ENCODE measurements at places on chromosomes 2 and 18. TPM values are rescaled to one million over a fixed set of nuclear protein-coding genes. Genes with fewer than 3 reads are reported as not detected.

TLX2 gene
- total RNA-seq, result 0.40 TPM

SCYGR7 gene
- total RNA-seq, result not detected

CPO gene
- not detected for total RNA-seq

- no peak for DNase-seq
- H3K36me3 ChIP-seq, result no peaks in the 10 kb centered on the region
- no peak overlapping the region for H3K4me3 ChIP-seq
- no peaks in the 10 kb centered on the region for H3K4me1 ChIP-seq
- no peaks in the 10 kb centered on the region for H3K27me3 ChIP-seq
Measured at GRCh38 chr18:48887294-48887904, 63.4 kb downstream of the SMAD7 start.

- H3K4me3 ChIP-seq, result no peak overlapping the region
- no peak for DNase-seq
- H3K4me1 ChIP-seq, result no peaks in the 10 kb centered on the region
- H3K36me3 ChIP-seq, result no peaks in the 10 kb centered on the region
- H3K27ac ChIP-seq, result no peak overlapping the region
Measured at GRCh38 chr2:217672472-217672871, 330.3 kb downstream of the TNS1 start.

DNA sequence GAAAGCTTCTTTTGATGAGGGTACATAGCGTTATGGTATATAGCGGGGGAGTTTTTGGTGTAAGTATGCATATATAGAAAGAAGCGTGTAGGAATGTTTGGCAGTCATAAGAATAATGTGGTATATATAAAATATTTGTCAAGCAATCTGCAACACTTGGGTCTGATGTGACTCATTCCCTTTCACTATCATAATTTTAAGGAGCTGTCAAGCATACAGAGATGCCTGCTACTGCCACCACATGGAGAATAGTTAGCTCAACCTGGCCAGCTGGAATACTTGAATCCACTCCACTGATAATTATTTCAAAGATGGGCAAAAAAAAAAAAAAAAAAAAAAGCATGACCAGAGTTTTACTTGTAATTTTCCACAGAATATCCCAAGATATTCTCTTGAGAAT, 559.8 kb upstream of the REG3G start:
- DNase-seq, result no peak
- H3K4me1 ChIP-seq, result no peaks in the 10 kb centered on the region
- no peaks in the 10 kb centered on the region for H3K27me3 ChIP-seq
- no peaks in the 10 kb centered on the region for H3K36me3 ChIP-seq
- no peak overlapping the region for H3K27ac ChIP-seq
- no peak overlapping the region for H3K4me3 ChIP-seq

DNA sequence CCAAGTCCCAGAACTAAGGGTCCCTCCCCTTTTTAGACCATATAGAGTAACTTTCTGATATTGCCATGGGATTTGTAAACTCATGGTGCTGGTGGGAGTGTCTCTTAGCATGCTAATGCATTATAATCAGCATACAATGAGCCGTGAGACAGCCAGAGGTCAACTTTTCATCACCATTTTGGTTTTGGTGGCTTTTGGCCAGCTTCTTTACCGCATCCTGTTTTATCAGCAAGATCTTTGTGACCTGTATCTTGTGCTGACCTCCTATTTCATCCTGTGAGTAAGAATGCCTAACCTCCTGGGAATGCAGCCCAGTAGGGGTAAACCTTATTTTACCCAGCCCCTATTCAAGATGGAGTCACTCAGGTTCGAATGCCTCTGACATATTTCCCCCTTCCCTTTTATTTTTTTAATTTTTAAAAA, 148.2 kb downstream of the PHLPP1 start:
- no peaks in the 10 kb centered on the region for H3K27me3 ChIP-seq
- no peaks in the 10 kb centered on the region for H3K4me1 ChIP-seq
- DNase-seq, result no peak
- no peak overlapping the region for H3K27ac ChIP-seq
- no peaks in the 10 kb centered on the region for H3K36me3 ChIP-seq
- no peak overlapping the region for H3K4me3 ChIP-seq

DNA sequence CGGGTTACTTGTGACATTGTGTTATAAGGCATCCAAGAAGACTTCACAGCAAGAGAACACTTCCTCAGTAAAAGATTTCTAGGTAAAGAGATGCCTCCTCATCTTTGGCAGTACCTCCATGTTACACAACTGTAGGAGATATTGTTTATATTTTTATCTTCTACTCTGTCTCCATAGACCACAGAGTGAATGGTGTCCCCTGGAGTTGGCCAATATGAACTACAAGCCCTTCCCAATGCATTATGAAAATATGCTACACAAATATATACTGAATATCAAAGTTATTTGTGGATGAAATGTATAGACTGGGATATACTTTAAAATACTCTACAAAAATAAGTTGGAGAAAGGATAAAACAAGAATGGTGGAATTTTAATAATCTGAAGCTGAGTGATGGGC, 46.7 kb downstream of the MBOAT2 start:
- no peaks in the 10 kb centered on the region for H3K4me1 ChIP-seq
- H3K27ac ChIP-seq, result no peak overlapping the region
- no peak for DNase-seq
- no peaks in the 10 kb centered on the region for H3K36me3 ChIP-seq
- no peak overlapping the region for H3K4me3 ChIP-seq
- H3K27me3 ChIP-seq, result no peaks in the 10 kb centered on the region

GRCh38 chr2:138814123-138814898, 34.1 kb upstream of the NXPH2 start:
- no peaks in the 10 kb centered on the region for H3K27me3 ChIP-seq
- H3K27ac ChIP-seq, result no peak overlapping the region
- DNase-seq, result no peak
- H3K4me1 ChIP-seq, result no peaks in the 10 kb centered on the region
- no peaks in the 10 kb centered on the region for H3K36me3 ChIP-seq
- H3K4me3 ChIP-seq, result no peak overlapping the region

DNA sequence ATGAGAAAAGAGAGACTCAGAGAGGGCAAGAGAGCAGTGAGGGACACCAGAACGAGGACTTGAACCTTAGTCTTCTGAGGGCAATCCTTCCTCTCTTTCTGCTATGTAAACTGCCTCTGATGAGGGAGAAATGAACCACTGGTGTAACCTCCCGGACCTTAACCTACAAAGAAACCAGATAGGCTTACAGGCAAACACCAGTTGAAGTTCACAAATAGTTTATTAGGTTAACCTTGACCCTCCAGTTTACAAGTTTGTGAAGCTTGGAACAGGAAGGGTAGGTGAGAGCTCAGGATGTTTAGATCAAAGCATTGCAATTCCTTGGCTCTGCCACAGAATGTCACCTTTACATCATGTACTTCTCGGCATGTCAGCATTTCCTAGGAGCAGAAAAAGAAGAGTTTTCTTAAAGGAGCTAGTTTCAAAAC, 486.4 kb upstream of the SPRED2 start:
- no peaks in the 10 kb centered on the region for H3K4me1 ChIP-seq
- H3K27me3 ChIP-seq, result no peaks in the 10 kb centered on the region
- H3K27ac ChIP-seq, result no peak overlapping the region
- no peak overlapping the region for H3K4me3 ChIP-seq
- no peaks in the 10 kb centered on the region for H3K36me3 ChIP-seq
- DNase-seq, result no peak

GRCh38 chr2:125543968-125544514, 1111.9 kb upstream of the GYPC start:
- no peaks in the 10 kb centered on the region for H3K36me3 ChIP-seq
- no peaks in the 10 kb centered on the region for H3K4me1 ChIP-seq
- DNase-seq, result no peak
- no peaks in the 10 kb centered on the region for H3K27me3 ChIP-seq
- H3K4me3 ChIP-seq, result no peak overlapping the region
